NCI-H226 (cell line): ENCODE measurements at places on chromosomes 3 and 15.

- peak; percentile 66 for DNase-seq
These were observed 3.0 kb upstream of the SHC4 start for GRCh38 chr15:48966595-48967301.

GRCh38 chr3:33360136-33360825 is 79.9 kb downstream of the UBP1 start:
- peak; percentile 71 for DNase-seq

- no peak for DNase-seq
These were observed 51.5 kb downstream of the UMPS start for GRCh38 chr3:124781476-124782376.

DNA sequence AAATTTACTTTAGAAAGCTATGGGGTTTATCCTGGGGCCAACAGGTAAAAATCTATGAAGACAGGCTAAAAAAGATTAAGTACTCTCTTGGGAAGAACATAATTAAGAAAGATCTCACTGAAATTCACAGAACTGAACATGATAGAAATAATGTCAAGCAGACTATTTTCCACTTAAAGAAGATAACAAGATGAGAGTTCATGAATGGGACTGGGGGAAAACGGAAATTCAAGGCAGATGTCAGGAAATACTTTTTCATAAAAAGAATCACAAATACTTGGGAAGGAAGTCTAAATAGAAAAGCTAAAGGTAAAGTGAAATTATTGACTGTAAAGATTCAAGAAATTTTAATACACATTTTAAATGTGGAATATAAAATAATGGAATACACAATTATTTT is 737.6 kb downstream of the EPHA3 start:
- no peak for DNase-seq

DNA sequence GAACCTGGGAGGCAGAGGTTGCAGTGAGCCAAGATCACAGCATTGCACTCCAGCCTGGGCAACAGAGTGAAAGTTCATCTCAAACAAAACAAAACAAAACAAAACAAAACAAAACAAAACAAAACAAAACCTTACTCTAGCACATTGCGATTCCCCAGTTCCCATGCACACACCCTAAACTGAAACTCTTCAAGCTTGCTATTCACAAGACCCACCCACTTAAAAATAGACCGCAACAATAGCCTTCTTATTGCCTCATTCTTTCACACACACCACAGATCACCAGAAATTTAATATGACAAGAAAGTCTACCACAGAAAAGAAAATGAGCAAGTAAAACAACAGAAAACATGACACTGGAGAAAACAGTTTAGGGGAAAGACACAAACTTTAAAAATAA is 598.4 kb downstream of the FHIT start:
- DNase-seq, result no peak

DNA sequence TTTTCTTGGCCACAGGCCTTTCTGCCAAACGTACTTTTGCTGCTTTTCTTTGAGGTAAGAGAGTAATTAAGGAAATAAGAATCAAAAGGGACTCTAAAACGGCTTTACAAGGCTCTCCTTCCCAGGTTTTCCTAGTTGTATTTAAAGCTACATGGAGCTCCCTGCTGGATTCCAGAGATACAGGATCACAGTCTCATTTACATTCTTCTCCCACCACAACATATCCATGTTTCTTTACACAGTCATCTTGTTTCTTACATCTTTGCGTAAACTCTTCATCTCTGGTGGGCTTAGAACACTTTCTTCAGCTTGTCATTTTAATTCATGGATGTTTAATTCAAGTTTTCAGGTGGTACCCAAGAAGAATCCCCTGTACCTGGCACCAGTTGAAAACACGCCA is 117.6 kb upstream of the BFSP2 start:
- DNase-seq, result no peak

DNA sequence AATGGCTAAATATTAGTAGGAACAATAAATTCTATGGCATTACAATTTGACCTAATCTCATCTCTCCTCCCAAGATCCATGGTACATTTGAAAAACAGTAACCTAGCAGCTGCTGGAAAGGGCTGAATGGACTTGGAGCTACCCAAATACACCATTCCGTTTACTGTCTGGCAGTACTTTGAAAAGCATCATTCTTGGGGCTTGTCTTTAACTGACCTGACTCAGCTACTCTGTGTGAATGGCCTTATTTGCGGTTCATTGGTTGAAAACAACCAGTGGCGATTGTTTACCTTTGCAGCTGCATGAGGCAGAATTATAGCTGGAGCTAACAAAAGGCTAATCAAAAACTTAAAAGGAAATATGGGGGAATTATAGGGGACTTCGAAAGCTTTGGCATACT is 311.2 kb upstream of the MCTP2 start:
- no peak for DNase-seq

- no peak for DNase-seq
These were observed at the start of gene GCHFR for GRCh38 chr15:40763801-40764628. Gene GCHFR (plus strand): TSS chr15:40764068. CDS start chr15:40764181, 113 bp downstream.

GRCh38 chr3:39501059-39501458 is 33.6 kb downstream of the MOBP start:
- no peak for DNase-seq

- no peak for DNase-seq
These were observed 86.7 kb downstream of the RPLP1 start for GRCh38 chr15:69539345-69539744.

DNA sequence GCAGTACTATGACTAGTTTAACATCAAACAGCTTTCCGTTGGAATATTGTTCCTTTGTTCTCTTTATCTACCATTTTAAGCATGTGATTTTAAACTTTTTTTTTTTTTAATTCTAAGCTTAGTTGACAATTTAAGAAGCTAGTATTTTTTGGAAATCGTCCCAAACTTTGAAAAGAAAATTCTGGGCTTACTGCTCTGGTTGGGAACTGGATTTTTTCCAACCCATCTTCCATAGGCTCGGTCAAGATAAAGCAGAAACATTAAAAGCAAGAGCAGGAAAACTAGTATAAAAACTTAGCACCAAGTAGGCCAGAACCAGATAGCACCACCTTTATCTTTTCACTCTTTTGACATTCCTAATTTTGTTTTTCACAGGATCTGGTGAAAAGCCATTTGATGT is 49.9 kb downstream of the TSC22D2 start:
- DNase-seq, result no peak

GRCh38 chr15:69758810-69759790 is 306.5 kb downstream of the RPLP1 start:
- DNase-seq, result peak; percentile 90

DNA sequence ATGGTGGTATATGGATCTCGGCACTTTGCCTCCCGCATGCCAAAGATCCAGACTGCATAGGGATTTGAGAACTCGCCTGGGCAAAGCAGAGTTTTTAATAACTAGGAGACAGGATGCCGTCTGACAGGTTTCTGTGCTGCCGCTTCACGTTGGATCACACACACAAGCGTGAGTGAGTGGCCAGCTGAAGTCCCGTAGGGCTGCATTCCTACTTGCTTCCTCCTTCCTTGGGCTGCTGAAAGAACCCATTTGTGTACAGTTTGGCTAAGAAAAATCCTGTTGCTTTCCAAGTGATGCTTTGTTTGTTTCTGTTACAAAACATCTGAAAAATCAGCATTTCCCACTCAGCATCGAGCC is 604.3 kb upstream of the CFAP20DC start:
- DNase-seq, result no peak

DNA sequence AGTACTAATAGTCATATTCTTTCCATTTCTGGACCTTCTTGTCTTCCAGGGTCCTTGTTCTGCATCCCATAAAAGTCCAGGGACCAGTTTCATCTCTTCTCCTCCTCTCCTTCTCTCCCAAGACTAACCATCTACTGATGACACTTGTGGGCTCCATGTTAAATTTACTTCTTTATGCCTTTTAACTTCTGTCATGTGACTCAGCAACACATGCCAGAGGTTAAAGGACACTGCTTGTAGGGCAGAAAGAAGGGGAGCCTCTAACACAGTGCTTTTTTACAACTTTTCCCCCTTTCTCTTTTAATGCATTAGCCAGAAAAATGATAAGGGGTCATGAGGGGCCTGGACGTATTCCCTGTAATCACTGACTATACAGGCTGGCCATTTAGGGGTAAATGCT is 10.0 kb downstream of the SH3GL3 start:
- no peak for DNase-seq

DNA sequence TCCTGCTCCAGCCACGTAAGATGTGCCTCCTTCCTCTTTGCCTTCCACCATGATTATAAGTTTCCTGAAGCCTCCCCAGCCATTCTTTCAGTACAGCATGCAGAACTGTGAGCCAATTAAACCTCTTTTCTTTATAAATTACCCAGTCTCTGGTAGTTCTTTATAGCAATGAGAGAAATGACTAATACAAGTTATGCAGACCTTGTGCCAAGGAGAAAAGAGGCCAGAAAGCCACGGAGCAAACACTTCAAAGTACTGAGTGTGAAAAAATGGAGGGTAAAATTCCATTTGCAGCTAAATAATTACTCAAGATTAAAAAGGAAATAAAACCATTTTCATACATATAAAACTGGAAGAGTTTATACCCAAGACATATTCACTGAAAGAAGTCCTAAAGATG is 213.6 kb upstream of the LINGO1 start:
- DNase-seq, result peak; percentile 25

DNA sequence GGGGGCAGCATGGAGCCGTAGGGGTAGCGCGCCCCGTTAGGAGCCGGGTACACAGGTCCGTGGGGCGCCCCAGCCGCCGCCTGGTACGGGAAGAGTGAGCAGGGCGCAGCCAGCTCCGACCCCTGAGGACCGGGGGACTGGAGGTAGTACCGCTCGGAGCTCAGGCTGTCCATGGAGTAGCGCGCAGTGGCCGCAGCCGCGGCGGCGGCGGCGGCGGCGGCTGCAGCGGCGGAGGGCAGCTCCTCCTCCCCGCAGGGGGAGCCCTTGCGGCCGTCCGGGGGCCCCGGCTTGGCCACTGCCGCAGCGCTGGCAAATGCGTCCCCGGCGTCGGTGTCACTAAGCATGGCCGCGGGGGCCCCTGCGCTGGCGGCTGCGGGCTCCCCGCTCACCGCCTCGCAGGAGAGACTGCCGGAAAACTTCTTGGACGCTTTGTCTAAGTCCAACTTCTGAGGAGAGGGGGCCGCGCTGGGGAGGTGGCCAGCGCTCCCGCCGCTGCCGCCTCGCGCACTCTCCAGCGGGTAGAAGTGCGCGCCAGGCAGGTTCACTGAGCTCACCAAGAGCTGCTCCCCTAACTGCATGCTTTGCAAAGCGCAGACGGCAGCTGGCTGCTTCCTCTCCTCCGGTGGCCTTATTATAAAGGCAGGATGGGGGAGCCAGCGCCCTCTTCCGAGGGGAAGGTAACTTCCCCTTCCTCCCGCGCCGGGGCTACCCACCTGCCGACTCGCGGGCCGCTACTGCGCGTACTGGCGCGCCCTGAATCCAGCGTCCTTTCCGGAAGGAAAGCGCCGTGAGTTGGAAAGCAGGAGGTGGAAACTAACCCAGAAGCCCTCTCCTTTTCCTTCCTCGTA is at the start of gene EOMES:
Gene EOMES, minus strand, starts transcription at position 607 of the 848 bp plus-strand sequence. Its CDS starts 29 bp downstream, at position 578.
- peak; percentile 7 for DNase-seq

GRCh38 chr3:9122732-9123364 is 126.6 kb downstream of the SRGAP3 start:
- no peak for DNase-seq

DNA sequence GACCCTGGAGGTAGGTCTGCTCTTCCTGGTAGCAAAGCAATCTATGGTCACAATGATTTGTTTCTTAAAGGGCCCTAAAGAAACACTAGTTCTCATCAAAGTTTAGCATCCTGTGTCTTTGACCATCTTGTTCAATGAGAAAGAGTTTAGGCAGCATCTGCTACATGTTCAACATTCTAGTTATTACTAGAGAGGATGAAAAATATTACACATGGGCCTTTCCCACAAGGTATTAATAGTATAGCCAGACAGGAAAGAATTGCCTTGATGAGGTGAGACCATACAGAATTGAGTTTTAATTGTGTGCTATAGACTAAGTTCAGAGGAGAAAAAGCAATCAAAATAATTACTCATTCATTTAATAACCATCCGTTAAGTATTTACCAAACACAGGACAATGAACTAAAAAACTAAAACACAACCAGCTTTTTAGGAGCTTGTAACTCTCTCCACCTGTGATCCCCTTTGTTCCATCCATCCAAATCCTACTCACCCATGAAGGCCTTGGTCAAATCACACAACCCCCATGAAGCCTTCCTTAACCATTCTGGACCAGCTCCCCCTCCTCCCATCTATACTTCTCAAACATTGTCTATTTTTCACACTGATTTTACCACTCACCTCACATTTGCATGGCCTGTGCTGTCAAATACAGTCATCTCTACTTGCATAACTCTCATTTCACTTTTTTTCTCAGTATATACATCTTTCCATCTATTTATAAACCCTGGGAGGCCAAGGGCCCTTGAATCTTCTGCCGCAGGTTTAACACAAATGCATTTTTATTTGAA is 122.9 kb downstream of the RORA start:
- no peak for DNase-seq

- no peak for DNase-seq
These were observed 114.3 kb upstream of the ARHGEF3 start for GRCh38 chr3:56915966-56916586.

- no peak for DNase-seq
These were observed 25.9 kb upstream of the SLC7A14 start for GRCh38 chr3:170611751-170612150.

- no peak for DNase-seq
These were observed 24.1 kb downstream of the SV2B start for GRCh38 chr15:91124132-91124531.
